ENCODE measurements at places on chromosomes 2 and 18.
A peak's percentile ranks its signal among the peaks of the same experiment; 100 is the strongest.

- no peaks in the 10 kb centered on the region for H3K36me3 ChIP-seq
- H3K4me1 ChIP-seq = no peaks in the 10 kb centered on the region
- H3K4me3 ChIP-seq = no peak overlapping the region
Measured at GRCh38 chr2:175808858-175809257, 193.2 kb downstream of the LNPK start.

DNA sequence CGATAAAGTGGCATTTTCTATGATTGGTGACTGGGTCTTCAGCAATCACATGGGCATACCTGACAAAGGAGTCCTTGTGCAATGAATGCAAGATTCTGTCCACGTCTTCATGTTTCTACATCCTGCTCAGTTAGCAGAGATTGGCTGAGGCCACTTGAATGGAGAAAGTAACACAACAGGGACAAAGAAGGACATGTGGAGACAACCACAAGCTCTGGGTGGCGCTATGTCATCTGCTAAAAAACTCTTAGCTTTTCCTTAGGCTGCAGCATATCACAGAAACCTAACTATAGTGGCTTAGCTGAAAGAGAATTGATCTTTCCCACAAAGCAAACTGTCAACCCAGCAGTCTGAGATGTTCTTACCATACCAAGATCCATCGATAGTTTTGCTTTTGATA, 1109.7 kb downstream of the SOCS6 start:
- H3K36me3 ChIP-seq = no peaks in the 10 kb centered on the region
- no peaks in the 10 kb centered on the region for H3K27me3 ChIP-seq
- H3K4me1 ChIP-seq = no peaks in the 10 kb centered on the region

GRCh38 chr2:146077156-146077555, 1557.2 kb upstream of the ZEB2 start:
- DNase-seq = no peak
- H3K27ac ChIP-seq = no peak overlapping the region
- no peaks in the 10 kb centered on the region for H3K27me3 ChIP-seq
- H3K4me1 ChIP-seq = no peaks in the 10 kb centered on the region
- no peak overlapping the region for H3K4me3 ChIP-seq
- no peaks in the 10 kb centered on the region for H3K36me3 ChIP-seq

- no peaks in the 10 kb centered on the region for H3K4me1 ChIP-seq
- H3K27ac ChIP-seq = no peak overlapping the region
- no peaks in the 10 kb centered on the region for H3K36me3 ChIP-seq
Measured at GRCh38 chr2:222907790-222908441, 47.1 kb downstream of the ACSL3 start.

DNA sequence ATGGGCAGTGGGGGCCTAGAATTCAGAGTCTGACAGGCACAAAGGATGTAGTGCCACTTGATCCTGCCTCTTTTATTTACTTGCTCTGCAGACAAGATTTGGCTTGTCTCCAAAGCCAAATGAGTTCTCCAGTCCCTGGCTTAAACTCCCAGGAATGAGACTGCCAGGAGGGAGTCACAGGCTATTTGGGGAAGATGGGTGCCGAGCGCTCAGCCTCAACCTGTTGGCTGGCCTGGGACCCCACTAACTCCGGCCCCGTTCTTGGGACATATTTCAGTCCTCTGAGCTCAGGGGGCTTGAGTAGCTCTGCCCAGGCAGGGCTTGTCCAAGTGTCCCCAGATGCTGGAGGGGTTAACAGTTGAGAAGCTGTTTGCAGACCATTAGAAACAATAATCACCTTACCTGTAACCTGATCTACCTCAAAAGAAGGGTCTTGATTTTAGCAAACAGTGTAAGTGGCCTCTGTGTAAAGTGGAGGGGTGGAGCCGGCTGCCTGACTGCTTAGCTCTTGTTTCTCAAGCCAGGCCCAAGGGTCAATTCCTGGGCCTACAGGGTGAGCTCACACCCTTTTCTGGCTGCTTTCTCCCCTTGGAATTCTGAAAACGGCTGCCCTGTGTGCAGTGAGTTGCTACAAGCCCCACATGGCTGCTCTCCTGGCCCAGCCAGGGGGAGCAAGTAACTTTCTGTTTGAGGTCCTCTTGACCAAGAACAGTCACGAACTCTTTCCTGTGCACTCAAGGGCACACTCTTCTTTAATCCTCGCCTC, 27.1 kb upstream of the FZD5 start:
- no peak overlapping the region for H3K4me3 ChIP-seq
- peaks cover 9% of the 10 kb centered on the region for H3K4me1 ChIP-seq
- H3K27me3 ChIP-seq = no peaks in the 10 kb centered on the region
- peak overlapping the region; percentile 70 for H3K27ac ChIP-seq

DNA sequence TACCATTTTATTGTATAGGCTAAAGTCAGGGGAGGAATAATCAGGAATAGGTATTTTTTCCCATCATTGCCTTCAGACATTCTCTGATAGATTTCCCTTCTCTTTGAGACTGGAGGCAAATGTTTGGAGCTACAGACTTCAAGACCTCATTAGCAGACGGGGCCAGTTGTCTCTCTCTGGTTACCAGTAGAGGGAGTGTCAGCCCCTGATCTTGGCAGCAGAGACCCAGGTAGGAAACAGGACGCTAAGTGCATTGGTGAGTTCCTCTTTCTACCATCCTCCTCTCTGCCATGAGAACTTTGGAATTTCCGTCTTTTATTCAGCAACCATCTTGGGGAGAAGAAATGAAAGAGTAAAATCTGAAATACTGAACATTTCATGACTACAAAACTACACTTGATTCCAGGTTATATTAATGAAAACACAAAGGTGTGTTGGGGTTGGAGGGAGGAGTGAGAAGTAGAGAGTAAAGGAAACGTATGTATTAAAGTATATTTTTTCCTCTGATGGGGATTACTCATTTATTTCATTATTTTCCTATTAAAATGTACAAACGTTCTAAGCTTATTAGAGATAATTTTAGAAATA, 186.2 kb upstream of the GCFC2 start:
- H3K36me3 ChIP-seq = no peaks in the 10 kb centered on the region
- no peaks in the 10 kb centered on the region for H3K4me1 ChIP-seq
- no peak overlapping the region for H3K4me3 ChIP-seq

DNA sequence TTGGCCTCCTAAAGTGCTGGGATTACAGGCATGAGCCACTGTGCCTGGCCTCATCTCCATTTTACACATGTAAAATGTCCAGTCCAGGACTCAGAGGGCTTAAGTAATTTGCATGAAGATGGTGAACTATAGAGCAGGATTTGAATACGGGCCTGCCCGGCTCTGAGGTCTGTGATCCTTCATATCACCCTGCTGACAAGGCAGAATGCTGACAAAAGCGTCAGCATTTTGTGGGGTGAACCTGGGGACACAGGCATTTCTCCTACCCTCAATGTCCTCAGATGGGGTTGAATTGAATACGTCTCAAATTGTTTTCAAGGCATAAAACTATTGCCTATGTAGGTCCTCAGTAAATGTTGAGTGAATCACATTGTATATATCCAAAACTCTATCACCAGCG, 57.2 kb upstream of the GATA6 start:
- no peak overlapping the region for H3K4me3 ChIP-seq
- H3K36me3 ChIP-seq = no peaks in the 10 kb centered on the region
- no peaks in the 10 kb centered on the region for H3K27me3 ChIP-seq
- H3K4me1 ChIP-seq = no peaks in the 10 kb centered on the region

- H3K36me3 ChIP-seq = no peaks in the 10 kb centered on the region
- no peak overlapping the region for H3K27ac ChIP-seq
- H3K4me1 ChIP-seq = no peaks in the 10 kb centered on the region
- H3K27me3 ChIP-seq = no peaks in the 10 kb centered on the region
- no peak overlapping the region for H3K4me3 ChIP-seq
Measured at GRCh38 chr18:33616556-33616955, 38.5 kb downstream of the ASXL3 start.

DNA sequence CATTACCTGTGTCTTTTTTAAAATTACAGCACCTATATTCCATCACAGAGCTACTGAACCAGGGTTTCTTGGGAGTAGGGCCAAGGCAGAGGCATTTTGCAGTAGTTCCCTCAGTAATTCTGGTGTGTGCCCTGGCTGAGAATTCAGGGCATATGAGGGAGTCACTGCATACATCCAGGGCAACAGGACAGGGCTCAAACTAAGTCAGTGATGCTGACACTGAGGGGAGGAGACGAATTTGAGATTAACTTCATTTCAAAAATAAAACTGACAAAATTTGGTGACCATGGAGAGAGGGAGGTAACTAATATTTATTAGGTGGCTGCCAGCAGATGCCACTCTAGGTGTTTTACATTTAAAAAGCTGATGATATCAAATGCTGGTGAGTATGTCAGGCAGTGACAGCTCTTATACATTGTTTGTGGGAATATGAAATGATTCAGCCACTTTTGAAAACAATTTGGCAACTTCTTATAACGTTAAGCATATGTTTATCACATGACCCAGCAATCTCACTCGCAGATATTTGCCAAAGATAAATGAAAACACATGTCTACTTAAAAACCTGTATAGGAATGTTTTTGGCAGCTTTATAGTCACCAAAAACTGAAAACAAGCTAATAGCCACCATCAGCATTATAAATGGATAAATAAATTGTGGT, 20.3 kb downstream of the STRADB start:
- no peak overlapping the region for H3K4me3 ChIP-seq
- no peak for DNase-seq
- no peaks in the 10 kb centered on the region for H3K27me3 ChIP-seq
- H3K4me1 ChIP-seq = no peaks in the 10 kb centered on the region
- no peaks in the 10 kb centered on the region for H3K36me3 ChIP-seq

GRCh38 chr2:144431998-144432397, 87.9 kb downstream of the ZEB2 start:
- no peaks in the 10 kb centered on the region for H3K4me1 ChIP-seq
- H3K27me3 ChIP-seq = no peaks in the 10 kb centered on the region
- no peak overlapping the region for H3K27ac ChIP-seq
- H3K4me3 ChIP-seq = no peak overlapping the region
- H3K36me3 ChIP-seq = no peaks in the 10 kb centered on the region
- no peak for DNase-seq

Measured in colonic mucosa (tissue), 4 donors.